ENCODE measurements at places on chromosomes 3 and 15.

DNA sequence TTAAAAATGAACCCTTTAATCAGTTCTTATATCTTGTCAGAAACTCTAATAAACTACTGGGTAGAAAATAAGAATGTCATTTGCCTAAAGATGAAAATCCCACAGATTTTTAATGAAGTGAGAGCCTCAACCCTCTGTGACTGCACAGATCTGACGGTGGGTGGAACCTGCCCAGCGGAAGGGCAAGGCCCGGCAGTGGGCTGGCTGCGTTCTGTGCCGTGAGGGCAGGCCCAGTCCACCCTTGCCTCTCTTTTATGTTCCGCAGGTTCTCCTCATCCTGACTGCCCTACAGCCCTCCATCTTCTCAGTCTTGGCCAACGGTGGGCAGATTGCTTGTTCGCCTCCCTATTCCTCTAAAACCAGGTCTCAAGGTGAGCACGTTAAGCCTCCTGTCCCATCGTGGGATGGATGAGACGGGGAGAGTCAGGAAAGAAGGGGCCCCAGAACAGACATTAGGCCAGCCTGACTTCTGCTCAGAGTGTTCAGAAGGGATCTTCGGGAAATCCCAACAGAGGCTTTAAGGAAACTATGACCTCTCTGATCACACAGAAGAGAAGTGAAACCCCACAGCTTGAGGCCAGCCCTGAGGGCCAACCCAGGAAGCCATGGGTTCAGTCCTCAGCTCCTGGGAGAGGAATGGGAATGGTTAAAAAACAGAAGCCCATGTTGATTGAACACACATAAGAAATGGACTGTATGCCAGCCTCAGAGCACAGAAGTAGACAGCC is 16.0 kb downstream of the SLC51A start:
- H3K27ac ChIP-seq, result peak overlapping the region; percentile 44
- no peaks in the 10 kb centered on the region for H3K27me3 ChIP-seq
- H3K4me1 ChIP-seq, result peaks cover 19% of the 10 kb centered on the region
- peak; percentile 77 for ATAC-seq
- H3K4me3 ChIP-seq, result peak overlapping the region; percentile 17

DNA sequence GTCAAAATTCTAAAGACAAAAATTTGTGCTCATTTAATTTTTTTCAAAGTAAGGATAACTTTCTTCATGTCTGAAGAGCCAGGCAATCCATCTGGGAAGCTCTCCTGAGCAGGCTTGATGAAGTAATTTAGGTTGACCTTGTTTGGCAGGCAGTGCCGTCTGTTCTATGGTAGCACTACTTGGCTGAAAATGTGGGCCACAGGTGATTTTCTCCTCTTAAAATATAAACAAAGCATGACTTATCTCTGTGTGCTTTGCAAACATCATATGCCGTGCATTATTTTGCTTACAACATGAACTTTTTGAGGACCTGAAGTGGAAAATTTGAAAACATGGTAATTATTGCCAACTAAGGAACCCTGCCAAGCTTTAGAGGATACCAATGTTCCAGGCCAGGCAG is 143.2 kb downstream of the RAP2B start:
- no peaks in the 10 kb centered on the region for H3K36me3 ChIP-seq
- H3K27ac ChIP-seq, result no peak overlapping the region
- no peak overlapping the region for H3K4me3 ChIP-seq
- H3K4me1 ChIP-seq, result no peaks in the 10 kb centered on the region
- no peaks in the 10 kb centered on the region for H3K27me3 ChIP-seq
- ATAC-seq, result no peak

GRCh38 chr3:141279077-141279967 is 47.7 kb downstream of the PXYLP1 start:
- peak; percentile 13 for ATAC-seq
- H3K27ac ChIP-seq, result peak overlapping the region; percentile 22
- H3K27me3 ChIP-seq, result no peaks in the 10 kb centered on the region
- peaks cover 17% of the 10 kb centered on the region for H3K4me1 ChIP-seq

DNA sequence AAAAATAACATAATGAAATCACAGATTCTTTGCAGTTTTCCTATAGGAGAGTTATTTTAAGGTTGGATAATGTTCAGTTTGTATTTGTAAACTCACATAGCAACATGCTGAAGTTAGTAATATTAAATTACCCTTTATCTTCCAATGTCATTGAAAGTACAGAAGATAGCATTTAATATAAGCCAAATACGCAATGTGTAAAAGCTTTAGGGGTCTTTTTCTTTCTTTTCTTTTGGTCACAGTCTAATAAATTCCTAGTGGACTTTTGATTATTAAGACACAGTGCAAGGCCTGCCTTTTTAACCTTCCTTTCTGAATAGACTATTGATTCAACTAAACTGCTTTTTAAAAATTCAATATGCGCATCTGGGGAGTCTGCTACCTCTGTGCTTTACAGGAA is 79.3 kb downstream of the OTOL1 start:
- H3K27me3 ChIP-seq, result peaks cover 8% of the 10 kb centered on the region
- H3K4me3 ChIP-seq, result no peak overlapping the region
- no peaks in the 10 kb centered on the region for H3K36me3 ChIP-seq

GRCh38 chr15:45425135-45425534 is 46.8 kb upstream of the GATM start:
- H3K27ac ChIP-seq, result no peak overlapping the region
- no peaks in the 10 kb centered on the region for H3K4me1 ChIP-seq
- no peak for ATAC-seq

- no peak overlapping the region for H3K4me3 ChIP-seq
- peak; percentile 40 for ATAC-seq
- H3K36me3 ChIP-seq, result no peaks in the 10 kb centered on the region
- peaks cover 3% of the 10 kb centered on the region for H3K27me3 ChIP-seq
Measured at GRCh38 chr15:23514484-23514883, 51.0 kb upstream of the MKRN3 start.
